ENCODE measurements at places on chromosomes 3 and 15.
A peak's percentile ranks its signal among the peaks of the same experiment; 100 is the strongest.

DNA sequence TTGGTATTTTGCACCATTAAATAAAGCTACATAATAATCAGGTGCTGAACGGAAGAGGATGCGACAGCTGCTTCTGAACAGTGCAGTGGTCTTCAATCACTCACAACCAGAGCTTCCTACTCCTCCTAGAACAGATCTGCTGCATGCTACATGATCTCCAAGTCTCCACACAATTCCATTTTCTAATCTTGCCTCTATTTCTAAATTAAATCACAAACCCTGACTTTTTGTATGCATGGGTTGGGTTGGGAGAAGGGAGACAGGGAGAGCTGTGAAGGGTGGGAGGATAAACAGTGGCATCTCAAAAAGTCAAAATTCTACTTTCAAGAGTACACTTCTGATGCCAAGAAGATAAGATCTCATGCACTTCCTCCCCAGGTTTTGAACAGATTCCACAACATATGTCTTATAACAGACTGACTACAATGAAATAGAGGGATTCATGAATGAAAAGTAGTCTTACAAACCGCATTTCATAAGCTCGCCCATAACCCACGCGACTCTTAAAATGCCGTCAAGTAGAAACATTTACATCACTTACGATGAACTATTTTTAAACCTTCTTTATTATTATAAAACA is 57.2 kb downstream of the CHSY1 start:
- no peak for DNase-seq

- no peak for DNase-seq
These were observed 27.3 kb downstream of the CYP11A1 start for GRCh38 chr15:74340150-74340549.

- DNase-seq = no peak
These were observed 872.4 kb downstream of the NAALADL2 start for GRCh38 chr3:175731543-175731942.

DNA sequence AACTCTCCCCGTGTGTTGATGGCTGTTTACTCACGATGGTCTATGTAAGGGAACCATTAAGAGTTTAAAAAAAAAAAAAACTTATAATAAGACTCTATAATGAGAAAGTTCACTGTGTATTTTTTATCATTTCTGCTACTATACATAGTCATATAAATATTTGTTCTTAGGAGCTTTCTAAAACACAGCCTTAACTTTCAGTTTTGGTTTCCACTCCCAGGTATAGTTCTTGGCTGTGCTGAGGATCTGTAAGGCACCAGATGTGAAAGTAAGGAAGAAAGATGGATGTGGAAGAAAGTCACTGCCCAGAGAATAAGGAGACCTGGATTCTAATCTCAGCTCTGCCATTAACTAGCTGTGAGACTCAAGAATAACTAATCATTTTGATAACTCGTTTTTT is 101.9 kb upstream of the THBS1 start:
- DNase-seq = no peak

GRCh38 chr3:4475804-4476203 is 8.7 kb upstream of the SUMF1 start:
- DNase-seq = no peak

DNA sequence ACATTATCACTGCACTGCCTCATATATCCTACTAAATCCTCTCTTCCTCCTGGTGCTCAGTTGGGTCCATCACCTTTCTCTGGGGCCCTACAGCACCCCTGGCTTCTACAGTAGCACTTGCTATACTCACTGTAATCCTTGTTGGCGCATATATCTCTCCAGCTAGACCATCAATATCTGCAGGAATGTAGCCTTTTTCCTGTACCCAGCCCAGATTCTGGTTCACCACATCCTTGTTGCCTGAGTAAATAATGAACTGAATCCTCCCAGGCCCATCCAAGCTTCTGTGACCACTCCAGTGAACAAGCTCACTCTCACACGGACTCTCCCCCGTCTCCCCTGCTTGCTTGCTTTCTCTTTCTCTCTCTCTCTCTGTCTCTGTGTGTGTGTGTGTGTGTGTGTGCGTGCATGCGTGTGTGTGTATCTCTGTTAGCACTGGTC is 62.5 kb upstream of the LIPC start:
- no peak for DNase-seq

DNA sequence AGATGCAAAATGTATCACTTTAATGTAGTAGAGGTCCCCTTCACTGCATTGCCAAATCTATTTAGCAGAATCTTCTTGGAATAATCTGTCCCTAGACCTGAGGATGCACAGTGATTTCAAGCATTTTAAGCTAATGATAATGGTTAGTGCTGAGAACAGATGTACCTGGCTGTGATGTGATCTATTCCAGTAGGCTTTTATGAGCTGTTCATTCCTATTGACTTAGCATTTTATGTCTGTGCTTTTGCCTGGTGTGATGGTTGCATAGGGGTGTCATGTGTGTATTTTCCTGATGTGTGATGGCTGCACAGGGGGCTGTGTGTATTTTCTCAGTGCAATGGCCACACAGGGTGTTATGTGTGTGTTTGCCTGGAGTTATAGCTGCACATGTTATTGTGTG is 272.9 kb downstream of the TIGIT start:
- DNase-seq = no peak

DNA sequence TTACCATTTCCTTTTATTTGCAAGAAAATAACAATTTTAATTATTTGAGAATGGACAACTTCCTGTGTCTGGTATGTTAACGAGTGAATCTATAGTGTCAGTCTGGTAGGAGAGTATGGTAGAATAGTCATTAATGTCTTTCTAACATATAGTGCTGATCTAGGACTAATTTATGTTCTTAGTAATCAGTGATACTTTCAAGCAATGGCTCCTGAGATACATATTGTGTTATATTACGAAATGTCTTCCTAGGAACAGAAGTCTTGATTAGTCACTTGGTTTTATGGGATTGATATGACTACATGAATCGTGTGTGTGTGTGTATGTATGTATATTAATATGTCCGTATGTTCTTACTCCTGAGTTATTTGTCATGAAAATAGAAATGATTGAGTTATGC is 66.6 kb upstream of the PAQR5 start:
- DNase-seq = no peak

- no peak for DNase-seq
These were observed 30.4 kb downstream of the MGA start for GRCh38 chr15:41690636-41691035.

- no peak for DNase-seq
These were observed 140.3 kb upstream of the SEMA6D start for GRCh38 chr15:47577000-47577399.

DNA sequence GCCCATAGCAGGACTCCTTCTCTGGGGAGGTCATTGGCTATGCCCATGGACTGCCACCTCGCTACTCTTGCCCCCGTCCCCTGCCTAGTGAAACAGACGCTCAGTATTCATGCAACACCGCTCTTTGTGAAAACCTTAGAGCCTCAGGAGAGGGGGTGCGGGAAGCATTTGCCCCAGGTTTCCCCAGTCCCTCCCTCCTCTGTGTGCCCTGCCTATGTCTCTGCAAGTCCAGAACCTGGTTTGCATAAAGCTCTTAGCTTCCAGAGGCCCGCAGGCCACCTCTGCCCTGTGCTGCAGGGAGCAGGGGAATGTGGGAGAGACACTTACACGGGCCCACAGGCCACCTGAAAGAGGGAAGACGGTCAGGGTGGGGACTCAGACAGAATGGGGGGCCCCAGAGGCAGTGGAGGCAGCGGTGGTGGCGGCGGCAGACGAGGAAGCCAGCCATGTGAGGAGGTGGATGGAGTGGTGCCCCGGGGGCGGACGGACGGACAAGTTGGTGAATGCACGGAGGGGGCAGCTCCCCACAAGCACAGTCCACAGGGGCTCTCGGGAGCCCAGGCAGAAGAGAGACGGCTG is 33.8 kb upstream of the CTSH start:
- DNase-seq = no peak

- no peak for DNase-seq
These were observed 37.4 kb downstream of the ZNF860 start for GRCh38 chr3:32018757-32019564.

GRCh38 chr3:48112813-48113212 is 75.4 kb downstream of the CDC25A start:
- no peak for DNase-seq

DNA sequence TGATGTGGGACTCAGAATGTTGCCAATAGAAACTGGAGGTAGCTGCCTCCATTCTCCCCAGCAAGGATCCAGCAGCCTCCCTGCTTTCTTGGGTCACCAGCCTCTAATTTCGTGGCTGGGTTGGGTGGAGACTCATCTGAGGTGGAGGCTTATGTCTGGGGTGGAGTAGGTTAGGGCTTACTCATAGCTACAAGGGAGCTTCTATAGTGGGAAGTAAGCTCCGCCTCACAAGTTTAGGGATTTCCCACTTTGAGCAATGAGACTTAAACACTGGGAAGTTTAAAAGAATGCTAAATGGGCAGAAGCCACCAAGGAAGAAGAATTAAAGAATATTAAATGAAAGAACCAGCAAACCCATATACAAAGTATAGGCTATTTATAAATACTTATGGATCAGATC is 63.8 kb downstream of the GJD2 start:
- no peak for DNase-seq

DNA sequence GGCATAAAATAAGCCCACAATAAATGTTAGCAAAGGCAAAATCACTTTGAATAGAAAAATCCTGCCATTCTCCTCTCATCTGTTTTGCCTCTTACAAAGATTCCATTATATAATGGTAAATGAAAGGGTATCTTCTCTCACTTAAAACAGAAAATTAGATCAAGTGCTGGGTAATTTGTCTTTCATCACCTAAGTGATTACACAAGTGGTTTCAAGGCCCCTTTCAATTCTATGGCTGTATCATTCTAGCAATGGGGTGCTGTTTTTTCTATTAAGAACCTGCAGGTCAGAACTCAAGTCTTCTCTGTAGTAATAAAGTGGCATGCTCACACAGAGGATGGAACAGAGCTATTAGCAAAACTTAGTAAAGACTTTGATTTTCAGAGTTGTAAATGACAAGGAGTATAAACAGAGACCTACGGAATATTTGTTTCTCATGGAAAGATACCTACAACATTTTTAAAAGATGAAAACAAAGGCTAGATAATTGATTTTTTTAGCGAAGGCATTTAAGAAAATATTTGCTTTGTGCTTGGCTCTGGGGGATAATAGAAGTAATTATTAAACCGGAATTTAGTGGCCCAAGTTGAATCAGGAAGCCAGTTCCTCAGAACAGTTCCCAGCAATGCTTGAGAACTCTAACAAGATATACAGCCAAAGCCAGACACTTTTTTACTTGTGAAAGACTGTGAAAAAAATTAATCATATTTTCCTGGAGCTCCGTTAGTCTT is 137.4 kb downstream of the CMSS1 start:
- DNase-seq = no peak

GRCh38 chr3:168405288-168405687 is 309.6 kb upstream of the GOLIM4 start:
- no peak for DNase-seq

DNA sequence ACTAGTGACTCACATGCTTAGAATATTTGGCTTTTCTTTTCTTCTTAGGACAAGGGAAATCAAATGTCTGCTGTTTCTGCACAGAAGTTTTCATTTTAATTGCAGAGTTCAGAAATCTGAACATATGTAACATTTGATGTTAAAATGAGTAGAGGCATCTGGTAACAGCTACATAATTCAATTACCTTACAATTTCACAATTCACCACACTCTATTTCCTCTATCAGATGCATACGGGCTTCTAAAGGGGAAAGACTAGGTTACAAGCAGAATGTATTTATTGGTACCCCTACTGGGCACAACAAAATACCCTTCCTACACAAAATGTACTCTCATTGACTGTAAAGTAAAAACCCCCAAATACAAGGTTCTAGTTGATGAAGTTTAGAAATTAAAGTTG is 176.0 kb downstream of the SOX2 start:
- no peak for DNase-seq

DNA sequence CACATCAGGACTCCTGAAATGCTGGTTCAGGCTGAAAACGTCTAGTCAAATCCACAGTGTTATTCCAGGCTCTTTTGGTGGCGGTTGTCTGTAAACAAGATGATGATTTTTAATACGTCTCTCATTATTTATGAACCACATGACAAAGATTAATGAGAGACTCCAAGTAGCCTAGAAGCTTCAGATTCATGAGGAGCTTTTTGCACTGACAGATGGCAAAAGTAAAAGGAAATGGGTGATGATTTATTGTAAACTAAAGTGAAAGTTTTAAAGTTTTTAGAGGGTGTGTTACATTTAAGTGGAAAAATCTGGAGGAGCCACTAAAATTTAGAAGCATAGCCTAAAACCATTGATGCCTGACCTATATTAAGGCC is 77.0 kb downstream of the BBX start:
- no peak for DNase-seq

DNA sequence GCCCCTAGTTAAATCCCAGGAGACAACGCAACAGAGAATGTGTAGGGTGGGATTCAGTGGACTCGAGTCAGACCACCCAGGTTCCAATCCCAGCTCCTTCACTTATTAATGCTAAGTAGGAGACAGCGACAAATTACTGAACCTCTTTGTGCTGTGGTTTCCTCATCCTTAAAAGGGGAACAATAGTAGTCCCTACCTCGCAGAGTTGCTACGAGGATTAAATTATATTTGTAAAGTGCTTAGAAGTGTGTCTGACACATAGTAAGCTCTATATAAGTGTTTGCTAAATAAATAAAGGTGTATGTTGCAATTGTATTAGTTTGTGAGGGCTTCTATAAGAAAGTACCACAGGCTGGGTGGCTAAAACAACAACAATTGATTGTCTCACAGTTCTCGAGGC is 58.0 kb upstream of the PPARG start:
- no peak for DNase-seq

GRCh38 chr3:194355379-194355778 is 4.3 kb upstream of the CPN2 start:
- DNase-seq = no peak

DNA sequence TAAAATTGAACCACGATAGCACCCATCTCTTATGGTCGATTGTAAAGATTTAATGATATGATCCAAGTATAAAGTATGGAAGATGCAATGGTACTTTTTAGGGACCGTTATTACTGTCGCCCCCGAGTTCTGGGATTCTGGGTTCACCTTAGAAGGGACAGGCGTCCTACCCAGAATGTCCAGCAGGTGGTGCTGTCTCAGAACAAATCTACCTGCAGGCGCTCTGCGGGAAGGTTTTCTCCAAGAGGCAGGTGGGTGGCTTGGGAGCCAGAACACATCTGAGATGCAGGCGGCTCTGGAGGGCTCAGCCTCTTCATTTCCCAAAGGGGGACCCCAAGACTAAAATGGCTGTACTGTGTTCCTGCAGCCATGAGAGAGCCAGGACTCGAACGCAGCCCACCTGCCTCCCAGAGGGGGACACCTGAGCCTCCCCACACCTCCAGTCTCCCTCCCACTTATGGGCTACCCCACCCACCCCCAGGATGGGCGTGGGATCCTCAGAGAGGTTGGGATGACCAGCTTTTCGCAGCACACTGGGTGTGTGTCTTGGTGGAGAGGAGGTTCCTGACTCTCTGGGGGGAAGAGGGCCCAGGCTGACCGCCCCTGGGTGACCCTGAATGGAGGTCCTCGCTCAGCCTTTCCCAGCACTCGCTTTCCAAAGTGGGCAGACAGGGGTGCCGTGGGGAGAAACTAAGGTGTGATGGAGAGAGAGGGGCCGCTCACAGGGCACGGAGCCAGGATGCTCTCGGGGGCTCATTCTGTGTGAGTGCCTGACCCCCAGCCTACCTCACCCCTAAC is 28.1 kb upstream of the CORO2B start:
- DNase-seq = peak; percentile 91

GRCh38 chr3:172323894-172324610 is 124.2 kb downstream of the GHSR start:
- DNase-seq = no peak

All from activated effector memory CD4-positive, alpha-beta T cell treated with anti-CD3 and anti-CD28 coated beads, Interleukin-2, amount 50 U/mL, for 16 hours (primary cell).